HFFc6 (cell line): ENCODE measurements at places on chromosomes 4 and X.
A peak's percentile ranks its signal among the peaks of the same experiment; 100 is the strongest.

GRCh38 chr4:30330894-30331652, 389.1 kb upstream of the PCDH7 start:
- no peak for DNase-seq

DNA sequence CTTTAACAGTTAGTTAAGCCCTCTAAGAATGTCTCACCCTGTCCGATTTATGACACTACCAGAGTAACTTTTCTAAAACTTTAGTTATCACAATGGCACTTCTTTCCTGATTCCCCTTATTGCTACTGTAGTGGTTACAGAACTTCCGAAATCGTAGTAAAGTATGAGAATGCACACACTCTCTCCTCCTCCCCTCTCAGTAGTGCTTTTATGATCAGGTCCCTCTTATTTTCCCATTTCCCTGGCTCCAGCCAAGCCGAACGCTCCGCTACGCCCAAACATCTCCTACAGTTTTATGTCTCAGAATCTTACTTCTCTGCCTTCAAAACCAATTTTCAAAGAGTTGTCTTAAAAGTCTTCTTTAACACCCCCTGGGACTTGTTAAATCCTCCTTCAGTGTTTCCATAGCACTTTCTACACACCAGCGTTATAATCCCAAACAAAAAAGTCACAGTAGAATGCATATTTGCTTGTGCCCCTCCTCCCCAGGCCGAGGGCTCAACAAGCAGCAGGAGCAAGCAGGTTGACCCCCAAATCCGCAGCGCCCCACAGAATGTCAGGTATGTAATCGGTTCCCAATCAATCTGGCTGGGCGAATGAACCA, 671 bp downstream of the HPF1 start:
- DNase-seq = no peak

- no peak for DNase-seq
Observed at GRCh38 chrX:145825896-145826295, 8.3 kb downstream of the SLITRK2 start.

DNA sequence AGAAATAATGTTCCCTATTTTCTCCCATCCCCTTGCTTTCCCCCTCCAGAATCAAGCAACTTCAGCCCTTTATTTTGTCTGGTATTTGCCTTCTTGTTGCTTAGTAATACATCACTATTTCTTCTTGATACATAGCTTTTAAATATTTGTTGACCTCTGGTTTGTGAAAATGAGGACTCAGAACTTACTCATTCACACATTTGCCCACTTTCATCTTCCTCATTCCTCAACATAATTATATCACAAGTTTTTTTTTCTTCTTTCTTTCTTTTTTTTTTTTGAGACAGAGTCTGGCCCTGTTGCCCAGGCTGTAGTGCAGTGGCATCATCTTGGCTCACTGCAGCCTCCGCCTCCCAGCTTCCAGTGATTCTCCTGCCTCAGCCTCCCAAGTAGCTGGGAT, 28.9 kb upstream of the NDUFC1 start:
- no peak for DNase-seq

- DNase-seq = no peak
Observed at GRCh38 chrX:11397680-11398079, 104.5 kb downstream of the AMELX start.

GRCh38 chrX:136030303-136031191, 45.3 kb downstream of the SLC9A6 start:
- DNase-seq = peak; percentile 51

DNA sequence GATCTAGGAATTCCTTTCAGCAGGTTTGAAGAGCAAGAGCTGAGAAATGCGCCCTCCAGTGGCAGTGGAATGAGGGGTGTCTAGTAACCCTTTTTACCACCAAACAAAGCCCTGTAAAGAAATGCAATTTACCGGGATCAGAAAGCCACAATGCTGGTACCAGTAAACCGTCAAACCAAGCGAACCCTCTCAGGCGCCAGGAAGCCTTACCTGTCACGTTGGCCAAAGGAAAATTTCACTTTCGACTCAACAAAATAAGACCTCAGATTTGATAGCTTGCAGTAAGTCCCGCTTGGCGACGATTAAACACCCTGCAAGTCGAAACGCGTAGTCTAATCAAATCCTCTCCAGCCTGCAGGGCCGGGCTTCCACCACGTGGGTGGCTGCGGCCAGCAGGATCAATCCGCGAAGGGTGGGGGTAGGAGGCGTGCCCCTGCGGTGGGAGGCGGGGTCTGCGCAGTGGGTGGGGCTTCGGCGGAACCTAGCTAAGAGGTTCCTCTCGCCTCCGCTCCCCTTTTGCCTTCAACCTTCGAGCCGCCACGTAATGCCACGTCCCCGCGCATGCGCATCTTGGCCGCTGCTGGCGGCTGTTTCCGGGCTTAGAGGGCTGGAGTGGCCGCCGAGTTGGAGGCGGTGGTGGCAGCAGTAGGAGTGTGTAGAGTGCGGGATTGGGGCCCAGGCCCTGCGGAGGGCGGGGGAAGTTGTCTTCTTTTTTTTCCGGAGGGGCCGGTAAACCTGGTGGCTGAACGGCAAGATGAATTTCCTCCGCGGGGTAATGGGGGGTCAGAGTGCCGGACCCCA, at the start of gene USO1:
Gene USO1, plus strand, starts transcription at position 512 of the 801 bp plus-strand sequence. Its CDS starts 243 bp downstream, at position 755.
- DNase-seq = peak; percentile 98

- DNase-seq = peak; percentile 42
Observed at GRCh38 chr4:83535520-83536361, at the start of gene GPAT3. Gene GPAT3 (plus strand): TSS chr4:83536108. CDS start chr4:83536623, 515 bp downstream.

DNA sequence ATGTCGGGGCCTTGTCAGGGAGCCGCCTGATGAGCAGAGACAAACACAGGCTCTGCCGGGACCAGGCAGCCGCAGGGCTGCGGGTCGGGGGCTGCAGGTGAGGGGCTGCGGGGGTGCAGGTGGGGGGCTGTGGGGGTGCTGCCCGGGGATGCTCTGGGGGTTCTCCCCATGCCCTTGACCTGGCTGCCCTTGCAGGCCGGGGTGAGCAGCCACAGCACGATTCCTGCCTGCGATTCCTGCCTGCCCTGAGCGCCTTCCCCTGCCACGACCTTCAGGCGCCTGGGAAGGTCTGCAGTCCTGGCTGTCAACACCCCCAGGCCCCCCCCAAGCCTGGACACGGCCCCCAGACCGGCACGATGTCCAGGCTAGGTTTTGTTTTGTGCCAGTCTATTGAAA, 106.3 kb downstream of the FAM53A start:
- no peak for DNase-seq

DNA sequence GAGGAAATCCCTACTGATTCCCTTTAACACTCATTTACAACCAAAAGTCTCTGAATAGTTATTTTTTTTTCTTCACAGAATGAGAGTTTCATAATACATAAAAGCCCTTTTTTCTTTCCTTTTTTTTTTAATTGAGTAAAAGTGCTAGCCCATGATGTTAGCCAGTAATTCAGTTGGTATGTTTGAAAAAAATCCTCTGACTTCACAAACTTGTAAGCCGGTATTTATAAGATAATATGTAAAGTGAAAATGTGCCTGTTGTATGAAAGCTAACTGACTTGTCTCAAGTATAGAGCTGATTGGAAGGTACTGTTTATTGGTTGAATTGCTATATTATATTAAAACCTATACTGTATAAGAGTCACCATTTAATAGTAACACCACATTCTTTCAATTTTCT, 70.2 kb upstream of the NEIL3 start:
- no peak for DNase-seq

- no peak for DNase-seq
Observed at GRCh38 chr4:2395584-2395983, 22.9 kb downstream of the ZFYVE28 start.

DNA sequence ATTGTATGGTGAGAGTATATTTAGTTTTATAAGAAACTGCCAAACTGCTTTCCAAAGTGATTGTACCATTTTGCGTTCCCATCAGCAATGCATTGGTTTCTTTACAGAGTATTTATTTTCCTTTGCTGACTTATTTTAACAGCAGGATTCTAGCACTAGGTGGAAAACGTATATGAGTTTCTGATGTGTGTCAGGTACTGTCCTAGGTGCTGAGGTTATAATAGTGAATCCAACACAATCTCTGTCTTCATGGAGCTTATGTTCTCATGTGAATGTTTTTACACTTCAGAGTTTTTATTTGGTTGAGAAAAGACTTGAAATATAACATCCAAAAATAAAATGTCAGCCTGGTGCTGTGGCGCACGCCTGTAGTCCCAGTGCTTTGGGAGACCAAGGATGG, 4.0 kb downstream of the REPS2 start:
- no peak for DNase-seq

GRCh38 chrX:24167719-24168472, 18.4 kb downstream of the ZFX start:
- no peak for DNase-seq

- DNase-seq = peak; percentile 94
Observed at GRCh38 chr4:87973283-87974169, 2.0 kb upstream of the SPP1 start.

DNA sequence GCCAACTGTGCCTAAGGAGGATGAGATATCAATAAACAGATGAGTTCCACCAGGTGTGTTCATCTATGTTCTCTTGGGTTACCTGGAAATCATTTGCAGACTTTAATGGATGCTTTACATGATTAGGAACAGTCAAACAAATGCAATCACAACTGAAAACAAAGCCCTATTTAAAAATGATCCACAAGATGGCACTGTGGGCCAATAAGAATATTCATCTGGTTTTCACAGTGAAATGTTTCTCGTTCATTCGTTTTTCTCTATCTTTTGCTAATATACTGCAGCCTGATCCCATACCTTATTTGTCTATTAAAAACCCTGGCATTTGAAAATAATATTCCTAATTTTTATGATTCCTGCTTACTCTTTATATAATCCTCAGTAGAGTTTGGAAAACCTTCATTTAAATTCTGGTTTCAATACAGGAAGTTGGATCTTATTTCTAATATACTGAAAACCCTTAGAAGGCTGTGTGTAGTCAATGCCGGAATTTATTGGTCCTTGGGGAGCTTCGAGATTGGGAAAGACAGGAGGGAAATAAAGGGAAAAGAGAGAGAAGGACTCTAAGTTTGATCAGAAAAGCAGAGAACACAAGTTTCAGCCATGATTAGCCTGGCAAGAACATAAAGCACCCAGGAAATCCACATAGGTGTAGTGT, 63.8 kb upstream of the TAPT1 start:
- peak; percentile 34 for DNase-seq

- DNase-seq = no peak
Observed at GRCh38 chrX:118723376-118723775, 4.0 kb upstream of the IL13RA1 start.

DNA sequence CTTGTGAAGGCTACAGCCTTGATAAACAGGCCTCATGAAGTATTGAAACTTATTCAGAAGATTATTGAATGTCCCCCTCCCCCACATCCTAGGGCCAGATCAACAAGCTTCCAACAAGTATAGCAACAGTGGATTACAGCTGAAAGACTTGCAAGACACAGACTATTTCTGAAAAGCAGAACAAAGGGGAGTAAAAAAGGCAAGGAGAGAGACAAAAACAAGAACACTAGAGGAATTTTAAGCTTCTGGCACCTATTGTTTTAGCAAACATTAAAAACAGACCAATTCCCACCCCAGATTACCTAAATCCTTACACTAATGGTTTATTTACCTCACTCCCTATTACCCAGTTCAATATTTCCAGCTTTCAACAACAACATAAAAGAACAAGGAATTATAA, 446.3 kb upstream of the FSTL5 start:
- no peak for DNase-seq

GRCh38 chr4:71095141-71095540, 101.7 kb downstream of the DCK start:
- DNase-seq = no peak

DNA sequence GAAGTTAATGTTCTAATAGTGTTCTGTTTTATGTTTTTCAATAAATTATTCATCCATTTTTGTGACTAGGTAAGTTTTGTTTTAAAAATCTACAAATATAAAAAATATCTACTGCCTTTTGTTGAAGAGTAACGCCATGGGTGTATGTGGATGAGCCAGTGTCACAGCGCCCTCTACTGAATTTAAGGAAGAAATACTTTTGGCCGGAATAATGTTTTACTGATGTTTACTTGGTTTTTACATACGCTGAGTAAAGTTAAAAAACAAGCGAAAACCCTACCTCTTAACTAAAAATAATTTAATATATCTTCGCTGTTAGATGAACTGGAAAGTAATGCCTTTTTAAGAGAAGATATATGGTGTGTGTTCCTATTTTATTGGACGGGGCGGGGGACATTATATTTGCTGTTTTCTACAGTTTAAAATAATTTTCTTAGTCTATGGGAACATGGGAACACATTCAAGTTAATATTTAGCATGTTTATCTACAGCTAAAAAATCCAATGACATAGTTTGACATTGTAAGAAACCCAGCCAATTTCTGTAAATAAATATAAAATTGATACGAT, 86.1 kb downstream of the CPE start:
- DNase-seq = peak; percentile 30

DNA sequence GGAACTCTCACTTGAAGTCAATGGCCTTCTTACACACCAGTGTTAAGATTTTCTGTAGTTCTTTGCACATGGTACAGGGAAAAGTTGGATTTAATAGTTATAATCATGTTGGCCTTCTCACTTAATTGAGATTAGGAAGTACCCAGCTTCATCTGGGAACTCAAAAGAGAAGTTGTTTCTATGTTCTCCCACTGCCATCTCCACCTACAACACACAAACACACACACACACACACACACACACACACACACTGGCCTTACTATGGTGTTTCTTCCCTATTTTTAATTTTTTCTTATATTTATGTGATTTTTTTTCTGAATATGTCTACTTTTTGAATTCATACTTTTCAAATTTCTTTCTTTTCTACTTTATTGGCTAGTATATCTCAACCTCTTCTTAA, 10.0 kb upstream of the CHIC2 start:
- DNase-seq = no peak

- DNase-seq = no peak
Observed at GRCh38 chr4:156598138-156598681, 373.4 kb downstream of the PDGFC start.

DNA sequence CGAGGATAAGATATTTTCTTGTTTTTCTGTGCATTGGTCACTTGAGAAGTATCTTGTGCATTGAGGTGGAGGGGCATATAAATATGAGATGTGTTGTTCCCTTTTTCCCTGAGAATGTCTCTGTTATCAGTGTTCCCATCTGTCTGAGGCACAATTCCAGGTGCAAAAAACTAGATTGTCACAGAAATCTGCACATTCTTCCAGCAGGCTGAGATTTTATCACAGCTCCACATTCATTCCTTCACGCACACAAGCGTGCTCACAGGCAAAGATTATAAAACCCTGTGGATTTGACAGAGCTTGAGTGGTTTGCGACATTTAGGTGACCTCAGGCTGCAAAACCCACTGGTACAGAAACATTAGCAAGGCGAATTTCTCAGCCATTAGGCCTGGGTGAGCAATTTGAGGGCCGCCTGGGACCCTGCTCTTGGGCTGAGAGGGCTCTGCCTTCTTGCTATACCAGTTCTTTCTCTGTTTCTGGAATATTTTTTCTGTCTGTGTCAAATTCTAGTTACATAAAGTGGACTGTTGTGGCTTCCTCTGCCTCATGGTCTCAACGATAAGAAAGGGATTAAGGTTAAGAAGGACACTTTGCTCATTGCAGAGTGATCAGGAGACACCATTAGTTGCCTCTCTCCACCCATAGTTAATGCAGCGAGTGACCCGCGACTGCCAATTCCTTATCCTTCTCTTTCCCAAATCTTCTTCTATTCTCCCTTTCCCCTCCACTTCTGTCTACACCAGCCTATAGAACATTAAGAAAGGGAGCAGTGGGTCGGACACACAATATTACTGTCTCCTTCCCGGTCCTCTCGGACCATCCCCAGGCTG, 86.7 kb upstream of the C1QTNF7 start:
- DNase-seq = no peak
